ENCODE measurements at places on chromosomes 2 and 18.

- DNase-seq, result no peak
Observed at GRCh38 chr2:69033461-69034095, 20.6 kb downstream of the ANTXR1 start.

DNA sequence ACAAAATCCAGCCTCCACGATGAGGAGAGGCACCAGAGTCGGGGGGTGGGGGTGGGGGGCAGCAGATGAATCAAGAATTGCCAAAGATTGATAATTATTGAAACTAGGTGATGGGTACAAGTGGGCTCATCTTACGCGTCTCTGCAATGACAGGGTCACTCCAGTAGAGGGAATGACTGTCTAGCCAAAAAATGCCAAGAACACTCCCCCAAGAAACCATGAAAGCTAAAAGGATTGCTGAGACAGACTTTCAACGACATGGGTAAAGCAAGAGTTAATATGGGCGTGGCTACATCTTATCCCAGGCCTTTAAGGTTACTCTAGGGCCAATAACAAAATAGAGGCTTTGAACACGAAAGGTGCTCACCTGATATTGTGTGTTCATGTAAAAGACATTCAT is 86.5 kb downstream of the STK39 start:
- no peak for DNase-seq

GRCh38 chr2:53969968-53970723 is 647 bp downstream of the PSME4 start:
- peak; percentile 50 for DNase-seq

GRCh38 chr2:182867426-182868053 is 1.1 kb upstream of the FRZB start:
- DNase-seq, result no peak

DNA sequence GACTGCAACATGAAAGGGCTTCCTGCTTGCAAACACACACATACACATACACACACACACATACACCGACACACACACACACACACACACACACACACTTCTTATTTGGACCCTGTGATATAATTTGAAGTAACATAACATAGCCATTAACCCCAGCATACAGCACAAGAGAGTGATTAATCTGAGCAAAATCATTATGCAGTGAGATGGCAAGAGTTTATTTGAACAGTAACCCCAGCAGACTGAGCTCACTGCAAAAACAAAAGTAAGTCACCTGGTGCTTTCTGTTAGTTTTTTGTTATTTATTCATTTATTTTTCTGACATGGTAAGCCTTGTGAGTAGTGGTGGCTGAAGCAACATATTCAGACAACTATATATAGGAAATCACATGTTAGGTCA is 93.7 kb downstream of the NOL4 start:
- DNase-seq, result no peak

DNA sequence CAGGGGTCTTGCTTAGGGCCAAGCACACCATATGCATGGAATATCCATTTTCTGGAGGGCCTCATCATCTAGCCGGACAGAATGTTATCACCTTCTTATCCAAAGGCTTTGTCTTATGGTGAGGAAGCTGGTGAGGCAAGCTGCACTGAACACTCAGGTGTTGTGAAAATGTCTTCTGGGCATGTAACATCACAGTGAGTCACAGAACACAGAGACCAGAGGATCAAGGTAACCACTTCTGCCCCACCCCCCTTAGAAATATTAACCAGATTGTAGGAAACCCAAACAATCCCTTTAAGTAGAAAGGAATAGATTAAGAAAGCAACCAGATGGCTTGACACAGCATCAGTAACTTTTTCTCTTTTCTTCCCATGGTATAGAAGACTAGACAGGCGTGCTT is 51.1 kb downstream of the MYO5B start:
- DNase-seq, result no peak

DNA sequence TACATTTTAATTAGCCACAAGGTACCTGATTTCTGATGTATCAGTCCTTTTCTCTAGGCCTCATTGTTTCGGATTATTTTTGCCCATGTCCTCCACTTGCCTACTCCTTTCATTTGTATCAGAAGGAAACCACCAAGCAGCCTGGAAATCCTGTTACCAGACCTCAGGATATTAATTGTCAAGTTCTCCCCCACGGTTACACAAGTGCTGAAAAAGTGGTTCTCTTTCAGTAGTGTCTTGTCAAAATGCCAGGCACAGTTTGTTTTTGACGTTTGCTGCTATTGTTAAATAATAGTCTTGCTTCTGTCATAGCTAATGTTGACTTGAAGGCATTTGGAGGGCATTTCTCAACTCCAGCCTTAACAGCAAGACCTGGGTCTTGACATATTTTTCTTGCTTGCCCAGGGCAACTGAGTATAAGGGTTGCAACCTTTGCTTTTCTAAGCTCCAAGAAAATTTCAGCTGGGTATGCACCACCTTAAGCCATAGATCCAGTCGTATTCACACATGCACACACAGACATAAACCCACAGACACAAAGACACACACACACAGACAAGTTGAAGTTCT is 31.0 kb downstream of the INSIG2 start:
- no peak for DNase-seq

DNA sequence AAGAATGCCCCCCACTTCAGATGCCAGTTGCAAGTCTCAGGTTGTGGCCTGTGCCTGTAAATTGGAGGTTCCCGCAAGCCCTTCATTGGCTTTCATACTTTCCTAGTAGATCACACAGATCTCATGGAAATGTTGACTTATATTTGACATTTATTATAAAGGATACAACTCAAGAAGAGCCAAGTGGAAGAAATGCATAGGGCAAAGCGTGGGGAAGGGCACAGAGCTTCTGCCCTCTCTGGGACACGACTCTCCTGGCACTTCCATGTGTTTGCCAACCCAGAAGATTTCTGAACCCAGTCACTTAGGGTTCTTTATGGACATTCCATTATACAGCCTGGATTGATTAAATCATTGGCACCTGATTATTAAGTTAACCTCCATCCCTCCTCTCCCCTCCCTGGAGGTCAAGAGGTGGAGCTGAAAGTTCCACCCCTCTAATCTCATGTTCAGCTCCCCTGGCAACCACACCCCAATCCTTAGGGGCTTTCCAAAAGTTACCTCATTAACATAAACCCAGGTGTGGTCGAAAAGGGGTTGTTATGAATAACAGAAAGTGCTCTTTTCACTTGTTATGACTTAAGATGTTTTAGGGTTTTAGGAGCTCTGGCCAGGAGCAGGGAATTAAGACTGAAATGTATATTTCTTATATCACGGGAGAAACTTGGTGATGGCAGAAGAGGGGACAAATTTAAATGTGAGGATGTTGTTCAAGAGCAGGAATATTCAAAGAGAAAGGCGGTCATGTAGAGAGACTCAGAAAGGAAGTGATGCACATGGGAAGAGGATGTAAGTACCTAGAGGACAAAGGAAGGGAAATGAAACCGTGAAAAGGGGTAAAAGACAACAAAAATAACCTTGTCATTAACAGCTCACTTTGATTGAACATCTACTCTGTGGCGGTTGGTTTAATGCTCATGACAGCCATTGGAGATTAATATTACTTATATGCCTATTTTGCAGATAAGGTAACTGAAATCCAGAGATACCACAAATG is 31.8 kb downstream of the SP100 start:
- DNase-seq, result no peak

DNA sequence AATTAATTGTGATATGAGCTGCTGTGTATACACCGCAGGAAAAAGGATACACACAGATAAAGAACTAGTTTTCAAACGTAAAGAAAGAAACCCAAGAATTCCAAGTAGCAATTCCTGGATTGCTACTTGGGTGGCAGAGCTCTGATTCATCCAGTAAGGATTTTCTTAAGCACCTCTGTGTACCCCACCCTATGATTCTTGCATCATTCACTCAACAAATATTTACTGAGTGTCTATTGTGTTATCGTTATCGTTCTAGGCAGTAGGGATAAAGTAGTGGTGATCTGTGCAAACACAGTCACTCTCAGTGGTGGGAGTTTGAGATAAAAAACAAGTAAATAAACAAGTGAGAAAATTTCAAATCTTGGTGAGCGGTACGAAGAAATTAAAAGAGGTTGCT is 4.9 kb upstream of the TMEM200C start:
- DNase-seq, result no peak

- DNase-seq, result peak; percentile 46
Observed at GRCh38 chr2:85441864-85442263, 23.4 kb downstream of the SH2D6 start.

DNA sequence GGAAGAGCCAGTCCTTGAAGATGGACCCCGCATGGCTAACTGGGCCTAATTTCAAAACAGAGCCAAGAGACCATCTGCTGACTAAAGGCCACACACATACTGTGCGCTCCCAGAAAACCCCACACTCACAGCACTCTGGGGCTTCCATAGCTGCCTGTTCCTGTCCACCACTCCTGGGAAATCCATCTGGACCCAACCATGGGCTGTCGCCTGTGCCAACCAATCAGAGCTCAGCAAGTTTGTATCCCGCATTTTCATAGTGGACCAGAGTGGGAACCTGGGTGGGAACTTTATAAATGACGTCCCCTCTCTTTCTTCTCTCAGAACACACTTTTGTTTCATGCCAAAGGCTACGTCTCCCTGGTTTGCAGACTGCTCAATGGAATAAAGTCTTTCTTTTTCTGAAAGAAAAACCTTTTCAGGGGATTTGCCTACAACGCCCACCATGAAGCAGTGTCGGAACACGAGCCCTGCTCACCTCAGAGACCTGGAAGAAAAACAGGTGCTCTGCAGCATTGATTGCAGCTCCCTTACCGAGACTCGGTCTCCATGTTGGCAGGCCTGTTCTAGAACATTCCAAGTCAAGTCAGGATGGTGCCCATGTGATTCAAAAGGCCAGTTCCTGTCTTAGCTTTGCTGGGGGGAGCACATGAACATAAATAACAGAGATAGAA is 137.2 kb upstream of the GPC1 start:
- DNase-seq, result no peak

GRCh38 chr2:10779776-10780490 is 32.7 kb downstream of the PDIA6 start:
- DNase-seq, result no peak

Measured in bone marrow (tissue), 2 donors.